ENCODE measurements at places on chromosomes 11 and 22.

- DNase-seq: no peak
Measured at GRCh38 chr11:131692961-131693360, 322.5 kb downstream of the NTM start.

DNA sequence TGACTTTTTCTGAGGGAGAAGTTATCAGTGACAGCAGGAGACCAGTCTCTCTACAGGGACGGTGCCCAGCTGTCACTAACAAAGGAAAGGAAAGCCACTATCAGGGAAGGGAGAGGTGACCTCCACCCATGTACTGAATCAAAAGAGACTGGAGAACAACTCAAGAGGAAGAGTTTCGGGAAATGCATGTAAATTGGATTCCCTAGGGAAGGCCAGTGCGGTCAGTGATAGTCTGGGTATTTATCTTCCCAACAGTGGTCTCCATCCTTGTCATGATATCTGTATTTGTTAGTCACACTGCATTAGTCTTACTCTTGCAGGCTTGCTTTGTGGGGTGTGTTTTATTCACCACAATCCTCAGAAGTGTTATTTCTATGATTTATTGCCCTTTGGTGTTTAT lies 193.4 kb upstream of the KIRREL3 start:
- DNase-seq: no peak

DNA sequence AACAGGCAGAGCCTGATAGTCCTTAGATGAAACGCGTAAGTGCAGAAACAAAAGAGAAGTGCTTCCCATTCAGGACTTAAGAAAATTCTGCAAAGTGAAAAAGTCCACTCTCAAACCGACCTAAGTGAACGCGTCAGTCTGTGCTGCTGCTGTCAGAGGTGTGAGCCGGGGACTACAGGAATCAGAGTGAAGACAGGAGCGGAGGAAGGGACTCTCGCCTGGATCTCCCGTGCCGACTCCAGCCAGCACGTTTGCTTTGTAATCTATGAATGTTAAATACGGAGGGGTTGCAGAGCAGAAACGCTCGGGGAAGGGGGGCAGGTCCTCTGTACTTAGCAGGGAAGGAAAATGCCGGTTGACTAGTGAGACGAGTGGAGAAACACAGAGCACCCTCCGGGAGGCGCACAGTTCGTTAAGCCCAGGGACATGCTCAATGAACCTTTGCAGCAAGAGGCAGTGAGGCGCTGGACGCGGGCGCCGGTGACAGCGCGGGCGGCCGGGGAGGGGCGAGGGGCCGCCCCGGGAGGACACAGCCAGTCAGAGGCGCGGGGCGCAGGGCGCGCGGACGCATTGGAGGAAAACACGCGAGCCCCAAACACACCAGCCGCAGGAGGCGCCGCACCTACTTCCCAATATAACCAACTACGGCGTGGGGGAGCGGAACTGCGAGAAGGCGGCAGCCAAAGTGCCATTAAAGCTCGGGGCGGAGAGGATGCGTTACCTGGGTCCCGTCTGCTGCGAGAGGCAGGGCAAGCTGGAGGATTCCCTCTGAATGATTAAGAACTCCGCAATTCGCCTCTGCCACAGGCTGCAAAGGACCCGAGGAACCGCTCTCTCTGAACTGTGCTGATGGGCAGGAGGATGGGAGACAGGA lies at the start of gene CNTN5:
TSS of gene CNTN5 (plus strand) at position 598 of the 874 bp plus-strand sequence.
- DNase-seq: peak; percentile 79

GRCh38 chr11:726278-727220 lies 20.5 kb downstream of the EPS8L2 start:
- peak; percentile 90 for DNase-seq

DNA sequence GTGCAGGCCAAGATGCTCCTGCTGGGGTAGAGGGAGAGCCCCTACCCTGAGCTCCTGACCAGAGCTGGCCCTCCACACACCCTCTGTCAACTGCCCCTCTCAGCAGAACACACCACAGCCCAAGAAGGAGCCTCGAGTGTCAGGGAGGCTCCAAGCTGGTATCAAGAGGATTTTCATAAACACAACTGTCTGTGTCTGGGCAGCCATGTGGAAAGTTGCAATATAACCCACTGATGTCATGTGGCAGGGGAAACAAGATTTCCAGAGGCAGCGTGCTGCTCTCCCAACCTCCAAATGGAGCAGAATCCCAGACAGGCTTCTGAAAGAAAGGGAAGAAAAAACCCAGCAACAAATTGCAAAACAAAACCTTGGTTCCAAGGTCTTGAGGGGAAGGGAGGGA lies 569.9 kb downstream of the BUD13 start:
- no peak for DNase-seq

GRCh38 chr11:13311570-13311969 lies 34.0 kb downstream of the BMAL1 start:
- DNase-seq: no peak
